ENCODE measurements at places on chromosomes 3 and 15.
A peak's percentile ranks its signal among the peaks of the same experiment; 100 is the strongest.

DNA sequence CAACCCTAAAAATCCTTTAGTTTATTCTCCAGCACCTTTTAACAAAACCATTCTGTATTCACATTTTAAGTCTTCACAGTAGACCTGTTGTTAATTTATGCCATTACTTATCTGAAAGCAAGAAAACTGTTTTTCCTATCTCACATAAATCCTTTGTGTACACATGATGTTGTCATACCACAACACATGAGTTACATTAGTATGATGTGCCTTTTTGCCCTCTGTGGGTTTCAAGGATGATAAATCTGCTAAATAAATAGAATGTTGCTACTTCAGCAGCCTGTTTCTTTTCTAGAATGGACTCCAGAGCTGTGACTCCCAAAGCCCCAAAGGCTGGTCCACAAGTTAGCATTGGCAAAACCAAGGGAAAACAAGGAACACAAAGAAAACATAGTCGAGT lies 151.6 kb downstream of the SERPINI1 start:
- DNase-seq, result peak; percentile 17

DNA sequence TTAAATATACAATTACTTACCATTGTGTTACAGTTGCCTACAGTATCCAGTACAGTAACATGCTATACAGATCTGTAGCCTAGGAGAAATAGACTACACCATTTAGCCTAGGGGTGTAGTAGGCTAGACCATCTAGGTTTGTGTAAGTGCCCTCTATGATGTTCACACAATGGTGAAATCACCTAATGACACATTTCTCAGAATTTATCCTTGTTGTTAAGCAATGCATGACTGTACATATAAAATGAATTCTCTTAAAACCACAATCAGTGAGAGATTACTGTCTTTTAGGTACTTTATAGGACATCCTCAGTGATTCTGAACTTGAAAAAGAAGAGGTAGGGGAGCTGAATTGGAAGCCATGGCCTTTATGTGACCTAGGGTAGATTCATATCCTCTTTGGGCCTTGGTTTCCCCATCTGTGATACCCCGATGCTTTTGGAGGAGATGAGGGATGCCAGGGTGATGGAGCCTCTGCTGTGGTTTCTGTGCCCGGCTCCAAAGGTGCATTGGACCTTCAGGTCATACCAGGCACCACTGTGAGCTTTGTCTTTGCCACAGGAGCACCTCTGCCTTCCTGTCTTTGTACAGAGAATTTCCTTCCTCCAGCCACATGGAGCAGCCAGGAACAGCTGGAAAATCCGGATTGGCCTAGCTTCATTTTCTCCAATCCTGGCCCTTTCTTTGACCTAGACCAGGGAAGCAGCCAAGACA lies 51.9 kb upstream of the FLNB start:
- peak; percentile 90 for DNase-seq

GRCh38 chr15:32670623-32671022 lies 29.1 kb downstream of the SCG5 start:
- DNase-seq, result no peak

- DNase-seq, result no peak
These were observed 22.9 kb downstream of the MBNL1 start for GRCh38 chr3:152291649-152292066.

- no peak for DNase-seq
These were observed 9.0 kb downstream of the ZIC4 start for GRCh38 chr3:147397155-147397874.

- DNase-seq, result no peak
These were observed 41.6 kb downstream of the PARP15 start for GRCh38 chr3:122619040-122619439.

GRCh38 chr3:169240786-169241486 lies 422.6 kb downstream of the MECOM start:
- DNase-seq, result no peak

- peak; percentile 62 for DNase-seq
These were observed 4.1 kb downstream of the FBN1 start for GRCh38 chr15:48641416-48641815.

GRCh38 chr15:65646486-65646885 lies 24.7 kb downstream of the SLC24A1 start:
- DNase-seq, result peak; percentile 27

- DNase-seq, result peak; percentile 50
These were observed 26.4 kb downstream of the ASB7 start for GRCh38 chr15:100628746-100629145.

DNA sequence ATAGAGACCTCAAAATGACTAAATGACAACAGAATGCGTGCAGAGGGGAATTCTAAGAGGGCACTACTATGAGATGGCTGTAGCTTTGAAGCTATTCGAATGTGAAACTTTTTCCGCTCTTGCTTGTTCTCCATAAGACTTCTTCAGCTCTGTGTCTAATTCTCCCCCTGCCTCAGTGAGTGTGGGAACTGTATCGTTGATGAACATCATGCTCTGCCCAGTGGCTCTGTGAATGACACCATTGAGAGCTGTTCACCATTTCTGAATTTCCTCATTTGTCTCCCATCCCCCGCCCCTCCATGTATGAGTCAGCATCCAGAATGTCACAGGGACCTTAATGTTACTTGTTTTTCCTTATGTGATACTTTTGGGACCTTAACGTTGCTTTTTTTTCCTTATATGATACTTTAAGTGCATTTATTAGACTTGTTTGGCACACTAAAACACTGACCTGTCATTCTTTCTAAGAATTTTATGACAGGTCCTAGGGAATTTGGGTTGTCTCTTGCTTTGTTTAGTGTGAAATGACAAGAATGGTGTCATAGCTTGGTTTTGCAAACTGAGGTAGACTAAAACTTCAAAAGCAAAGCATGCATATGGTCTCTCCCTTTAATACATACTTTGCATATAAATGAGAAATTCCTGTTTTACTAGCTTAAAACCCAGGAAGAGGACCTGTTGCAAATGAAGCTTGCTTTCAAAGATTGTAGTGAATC lies 99.6 kb downstream of the FNDC3B start:
- peak; percentile 59 for DNase-seq

GRCh38 chr15:90866161-90866715 lies 2.1 kb upstream of the FURIN start:
- DNase-seq, result no peak

DNA sequence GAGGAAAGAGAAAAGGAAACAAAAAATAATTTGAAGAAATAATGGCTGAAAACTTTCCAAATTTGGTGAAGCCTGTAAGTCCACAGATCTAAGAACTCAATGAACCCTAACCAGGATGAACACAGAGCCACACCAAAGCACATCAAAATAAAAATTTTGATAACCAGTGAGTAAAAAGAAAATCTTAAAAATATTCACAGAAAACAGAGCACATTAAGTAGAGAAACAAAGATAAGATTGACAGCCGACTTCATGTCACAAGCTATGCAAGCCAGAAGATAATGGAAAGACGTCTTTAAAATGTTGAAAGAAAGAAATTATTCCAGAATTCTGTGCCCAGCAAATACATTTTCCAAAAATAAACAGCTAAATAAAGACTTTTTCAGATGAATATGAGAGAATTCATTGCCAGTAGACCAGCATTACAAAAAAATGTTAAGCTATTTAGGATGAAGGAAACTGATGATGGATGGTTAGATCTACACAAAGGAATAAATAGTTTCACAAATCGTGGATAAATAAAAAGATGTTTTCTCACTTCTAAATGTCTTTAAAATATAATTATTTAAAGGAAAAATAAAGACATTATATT lies 140.2 kb upstream of the SKOR1 start:
- peak; percentile 63 for DNase-seq

GRCh38 chr3:125582707-125583106 lies 12.6 kb downstream of the OSBPL11 start:
- peak; percentile 33 for DNase-seq

GRCh38 chr3:119864476-119864875 lies 82.6 kb downstream of the NR1I2 start:
- no peak for DNase-seq

DNA sequence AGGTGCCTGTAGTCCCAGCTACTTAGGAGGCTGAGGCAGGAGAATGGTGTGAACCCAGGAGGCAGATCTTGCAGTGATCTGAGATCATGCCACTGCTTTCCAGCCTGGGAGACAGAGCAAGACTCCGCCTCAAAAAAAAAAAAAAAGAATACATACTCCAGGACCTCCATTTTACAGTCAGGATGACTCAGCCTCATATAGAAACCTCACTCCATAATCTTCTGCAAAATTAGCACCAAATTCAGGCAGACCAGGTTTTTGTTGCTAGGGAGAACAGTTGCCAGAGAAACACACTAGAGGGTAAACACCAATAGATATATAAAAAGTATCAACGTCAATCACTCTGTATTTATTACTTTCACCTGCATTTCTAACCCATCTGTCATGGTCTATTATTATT lies 28.3 kb upstream of the AP3B2 start:
- DNase-seq, result no peak

DNA sequence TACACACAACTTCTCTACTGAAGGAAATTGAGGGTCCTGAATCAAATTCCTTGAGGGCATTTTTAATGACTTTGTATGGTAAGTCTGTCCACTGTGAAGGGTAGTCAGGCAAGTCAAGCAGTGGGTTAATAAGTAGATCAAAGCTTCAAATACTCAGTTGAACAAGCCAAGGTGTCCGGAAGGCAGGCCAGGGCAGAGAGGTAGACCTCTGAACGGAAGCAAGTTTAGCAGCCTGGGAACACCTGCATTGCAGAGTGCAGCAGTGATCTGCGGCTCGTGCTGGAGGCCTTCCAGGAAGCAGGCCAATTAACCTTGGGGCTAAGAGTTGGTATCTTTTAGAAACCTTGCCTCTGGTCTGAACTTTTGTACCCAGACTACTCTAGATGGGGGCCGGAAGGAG lies 143.8 kb downstream of the LRTM1 start:
- no peak for DNase-seq

- DNase-seq, result no peak
These were observed 27.3 kb downstream of the CCDC33 start for GRCh38 chr15:74263466-74263865.

- no peak for DNase-seq
These were observed 755 bp upstream of the TMEM108 start for GRCh38 chr3:133037436-133037835.

- no peak for DNase-seq
These were observed 7.6 kb downstream of the NUSAP1 start for GRCh38 chr15:41340189-41340695.

DNA sequence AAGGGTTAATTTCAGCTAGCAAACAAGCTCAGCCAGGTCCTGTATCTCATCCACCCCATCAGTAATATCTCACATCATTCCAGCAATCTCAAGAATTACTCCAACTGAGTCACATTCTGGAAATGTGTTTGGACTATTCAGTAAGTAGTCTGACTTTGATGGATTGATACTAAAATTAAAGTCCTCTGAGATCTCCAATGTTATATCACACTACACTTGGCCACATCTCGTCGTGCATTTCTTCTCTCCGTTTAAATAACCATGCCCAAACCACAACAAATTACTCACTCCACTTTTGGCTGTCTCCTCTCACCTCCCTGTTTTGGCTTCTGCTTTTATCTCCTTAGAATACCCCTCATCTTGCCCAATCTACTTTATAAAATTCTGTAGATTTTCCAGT lies 292.2 kb downstream of the PYDC2 start:
- DNase-seq, result no peak

- peak; percentile 73 for DNase-seq
These were observed 27.6 kb upstream of the TRPM1 start for GRCh38 chr15:31128919-31129768.

DNA sequence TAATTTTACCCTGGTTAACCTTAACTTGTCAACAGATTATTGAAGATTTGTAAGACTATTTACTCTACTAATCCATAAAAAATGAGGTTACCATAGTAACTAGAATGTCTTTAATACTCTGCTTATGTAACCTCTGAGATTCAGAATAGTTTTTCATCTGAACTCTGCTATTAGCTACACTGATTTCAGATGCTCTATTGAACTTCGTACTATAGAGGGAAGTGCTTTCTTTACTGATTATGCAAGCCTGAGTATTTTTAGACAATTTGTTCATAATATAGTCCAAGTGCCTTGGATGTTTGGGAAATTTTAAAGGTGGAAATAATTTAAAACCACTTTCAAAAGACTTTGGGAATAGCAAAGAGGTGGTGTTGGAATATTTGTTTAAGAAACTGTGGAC lies 107.9 kb upstream of the GBE1 start:
- DNase-seq, result no peak

GRCh38 chr3:167895684-167896083 lies 160.2 kb downstream of the SERPINI1 start:
- DNase-seq, result no peak

DNA sequence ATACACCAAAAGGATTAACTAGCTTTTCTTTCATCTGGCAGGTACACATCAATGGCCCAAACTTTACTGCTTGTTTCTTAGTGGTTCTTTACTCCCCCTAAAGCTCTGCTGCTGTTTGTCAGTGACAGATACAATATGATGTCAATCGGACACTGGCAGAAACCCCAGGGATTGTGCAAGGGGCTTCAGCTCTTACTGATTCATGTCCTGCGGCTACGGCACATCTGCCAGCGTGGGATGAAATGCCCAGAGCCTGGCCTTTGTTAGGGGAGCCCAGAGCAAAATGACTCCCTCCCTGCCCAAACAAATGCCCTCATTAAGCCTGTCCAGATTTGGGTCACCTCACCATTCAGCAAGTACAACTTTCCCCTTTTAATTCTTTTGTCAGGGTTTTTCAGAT lies 28.3 kb downstream of the SRP14 start:
- peak; percentile 67 for DNase-seq

DNA sequence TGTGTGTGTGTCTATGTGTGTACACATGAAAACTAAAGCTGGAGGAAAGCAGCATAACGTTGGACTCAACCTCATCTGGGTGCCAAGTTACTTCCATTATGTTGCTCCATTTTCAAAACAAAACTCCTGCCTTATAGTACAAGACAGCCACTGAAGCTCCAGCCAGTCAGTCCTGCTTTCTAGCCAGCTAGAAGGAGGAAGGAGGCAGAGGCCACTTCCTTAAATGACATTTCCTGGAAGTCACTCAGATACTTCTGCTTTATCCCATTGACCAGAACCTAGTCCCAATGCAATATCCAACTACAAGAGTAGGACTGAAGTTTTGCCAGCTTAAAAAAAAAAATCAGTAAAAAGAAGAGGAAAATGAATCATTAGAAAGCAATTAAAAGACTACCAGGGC lies 31.7 kb downstream of the CADPS start:
- DNase-seq, result no peak

DNA sequence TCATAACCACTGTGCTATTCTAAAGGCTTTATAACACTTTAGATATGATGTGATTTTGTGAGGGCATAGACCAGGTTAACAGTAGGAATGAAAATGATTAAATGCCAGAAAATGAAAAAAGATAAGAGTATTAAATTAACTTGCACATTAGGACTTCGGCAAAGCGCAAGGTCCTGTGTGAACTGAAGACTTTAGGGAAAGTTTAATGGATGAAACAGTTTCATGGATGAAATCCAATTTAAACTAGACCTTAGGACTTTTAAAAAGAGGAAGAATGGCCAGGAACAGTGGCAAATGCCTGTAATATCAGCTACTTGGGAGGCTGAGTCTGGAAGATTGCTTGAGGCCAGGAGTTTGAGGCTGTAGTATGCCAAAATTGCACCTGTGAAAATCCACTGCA lies 8.7 kb downstream of the SLMAP start:
- no peak for DNase-seq

DNA sequence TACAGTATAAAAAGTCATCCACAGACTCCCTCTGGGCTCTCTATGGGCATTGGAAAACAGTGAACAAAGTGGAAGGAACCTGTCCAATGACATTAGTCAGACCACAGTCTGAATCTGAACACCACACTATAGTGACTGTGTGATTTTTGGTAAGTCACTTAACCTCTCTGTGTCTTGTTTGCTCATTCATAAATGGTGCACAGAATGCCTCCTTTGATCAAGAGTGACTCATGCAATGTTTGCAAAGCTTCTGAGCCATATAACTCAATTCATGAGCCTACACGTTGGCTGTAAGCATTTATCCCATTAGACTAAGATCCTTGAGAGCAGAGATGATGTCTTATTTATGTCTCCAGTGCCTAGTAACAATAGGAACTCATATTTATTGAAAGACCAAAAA lies 46.7 kb downstream of the SV2B start:
- DNase-seq, result no peak
